ENCODE measurements at places on chromosomes 1 and 21. TPM values are rescaled to one million over a fixed set of nuclear protein-coding genes. Genes with fewer than 3 reads are reported as not detected.

OXCT2 gene
- 0.49 TPM for total RNA-seq

OLIG2 gene
- total RNA-seq: not detected

BACE2 gene
- 22.3 TPM for total RNA-seq

RNU1-2 gene
- total RNA-seq: not detected

CALML6 gene
- 0.49 TPM for total RNA-seq

PPM1J gene
- 0.99 TPM for total RNA-seq

TMCC2 gene
- 1.6 TPM for total RNA-seq

IGSF21 gene
- total RNA-seq: not detected

LGALS8 gene
- 29.0 TPM for total RNA-seq

ECM1 gene
- total RNA-seq: 3.1 TPM

HMCN1 gene
- total RNA-seq: 0.01 TPM

SLC35D1 gene
- 7.6 TPM for total RNA-seq

RBP7 gene
- 6.8 TPM for total RNA-seq

ARHGAP30 gene
- total RNA-seq: not detected

S100A12 gene
- total RNA-seq: not detected

LCA5L gene
- total RNA-seq: 1.2 TPM

YTHDF2 gene
- 55.5 TPM for total RNA-seq

ABCB10 gene
- total RNA-seq: 21.7 TPM

TTLL10 gene
- not detected for total RNA-seq

CHAF1B gene
- total RNA-seq: 11.2 TPM

CD101 gene
- total RNA-seq: 0.19 TPM

PKP1 gene
- total RNA-seq: 0.03 TPM

NPPA gene
- not detected for total RNA-seq

PRAMEF33 gene
- not detected for total RNA-seq

CDC42BPA gene
- 9.6 TPM for total RNA-seq

NOS1AP gene
- 0.41 TPM for total RNA-seq

Data from A549 treated with GW870086 at 1 μM for 4 hours (cell line).